Adipocyte (in vitro differentiated cells): ENCODE measurements at places on chromosomes 3 and 15.
A peak's percentile ranks its signal among the peaks of the same experiment; 100 is the strongest.

- no peak for DNase-seq
These were observed 13.4 kb downstream of the SEMA7A start for GRCh38 chr15:74420193-74420905.

GRCh38 chr3:76702676-76703075 is 337.2 kb upstream of the ROBO2 start:
- DNase-seq: no peak

DNA sequence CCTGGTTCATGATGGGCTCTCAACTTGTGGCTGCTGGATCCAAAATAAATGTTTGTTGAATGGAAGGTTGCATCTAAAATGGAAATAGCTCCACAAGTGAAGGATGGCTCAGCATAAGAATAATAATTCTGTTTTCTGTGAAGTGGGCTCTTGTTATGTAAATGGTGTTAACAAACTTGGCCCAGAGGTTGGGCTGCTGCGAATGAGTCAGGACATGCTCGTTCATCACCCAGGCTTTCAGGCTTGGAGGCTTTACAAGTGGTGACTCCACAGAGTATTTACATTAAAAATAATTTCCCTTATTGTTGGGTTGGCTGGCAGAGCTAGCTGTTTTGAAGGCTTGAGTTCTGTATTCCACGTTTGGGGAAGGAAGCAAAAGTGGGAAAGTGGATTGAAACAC is 60.5 kb downstream of the ITGB5 start:
- peak; percentile 79 for DNase-seq

- no peak for DNase-seq
These were observed 124.8 kb downstream of the LIPC start for GRCh38 chr15:58556541-58556940.

DNA sequence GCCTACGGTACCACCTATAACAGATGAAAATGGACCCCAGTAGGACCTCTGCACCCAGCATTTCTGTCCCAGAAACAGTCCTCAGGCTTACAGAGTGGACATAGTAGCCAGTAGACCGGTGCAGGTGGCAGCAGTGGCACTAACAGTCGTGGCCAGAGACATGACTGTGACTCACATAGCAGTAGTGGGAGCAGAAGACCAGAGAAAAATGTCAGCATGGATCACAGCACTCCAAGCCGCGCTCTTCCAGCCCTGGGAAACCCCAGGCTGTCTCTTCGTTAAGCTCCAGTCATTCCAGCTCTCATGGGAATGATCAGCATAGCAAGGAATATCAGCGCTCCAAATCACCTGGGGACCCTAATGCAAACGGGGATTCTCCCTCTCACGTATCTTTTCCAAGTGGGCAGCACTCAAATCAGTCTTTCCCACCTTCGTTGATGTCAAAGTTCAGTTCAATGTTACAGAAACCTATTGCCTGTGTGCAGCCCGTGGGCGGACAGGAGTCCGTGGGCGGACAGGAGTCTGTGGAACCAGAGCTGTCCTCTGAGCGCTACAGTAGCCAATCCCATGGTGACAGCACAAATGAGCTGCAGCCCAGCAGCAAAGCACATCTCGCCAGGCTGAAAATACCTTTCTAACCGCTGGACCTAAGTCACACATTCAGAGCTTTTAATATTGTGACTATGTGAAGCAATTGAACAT is 10.5 kb downstream of the BFSP2 start:
- DNase-seq: no peak

GRCh38 chr15:48459571-48460442 is 128.6 kb downstream of the DUT start:
- peak; percentile 90 for DNase-seq
